ENCODE measurements at places on chromosomes 6 and 20.
A peak's percentile ranks its signal among the peaks of the same experiment; 100 is the strongest.

DNA sequence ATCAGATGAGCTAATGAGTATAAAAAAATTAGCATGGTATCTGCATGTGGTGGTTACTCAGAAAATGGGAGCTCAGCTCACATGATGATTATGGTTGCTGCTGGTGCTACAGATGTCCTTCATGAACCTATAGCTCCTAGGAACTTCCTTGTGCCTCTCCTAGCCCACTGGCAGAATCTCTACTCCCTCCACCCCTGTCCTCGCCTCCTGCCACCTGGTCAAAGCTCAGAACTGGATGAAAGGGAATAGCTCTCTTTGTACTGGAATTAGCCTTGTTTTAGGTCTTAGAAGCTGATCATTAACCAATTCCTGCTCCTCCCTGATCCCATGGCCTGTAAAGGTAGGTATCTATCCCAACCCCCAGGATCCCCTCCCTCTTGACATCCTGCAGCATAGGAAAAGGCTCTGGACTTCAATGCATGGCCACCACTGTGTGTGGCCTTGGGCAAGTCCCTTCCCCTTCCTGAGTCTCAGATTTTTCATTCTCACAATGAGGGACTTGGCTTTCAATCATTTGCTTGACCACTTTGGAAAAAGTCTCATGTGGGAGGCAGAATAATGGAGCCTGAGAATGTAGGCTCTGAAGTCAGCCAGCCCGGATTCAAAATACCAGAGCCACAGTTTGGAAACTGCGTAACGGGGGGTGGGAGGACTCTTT is 43.9 kb downstream of the SLC13A3 start:
- no peak for DNase-seq

- no peak for DNase-seq
Observed at GRCh38 chr20:19729672-19730071, 28.4 kb upstream of the RIN2 start.

DNA sequence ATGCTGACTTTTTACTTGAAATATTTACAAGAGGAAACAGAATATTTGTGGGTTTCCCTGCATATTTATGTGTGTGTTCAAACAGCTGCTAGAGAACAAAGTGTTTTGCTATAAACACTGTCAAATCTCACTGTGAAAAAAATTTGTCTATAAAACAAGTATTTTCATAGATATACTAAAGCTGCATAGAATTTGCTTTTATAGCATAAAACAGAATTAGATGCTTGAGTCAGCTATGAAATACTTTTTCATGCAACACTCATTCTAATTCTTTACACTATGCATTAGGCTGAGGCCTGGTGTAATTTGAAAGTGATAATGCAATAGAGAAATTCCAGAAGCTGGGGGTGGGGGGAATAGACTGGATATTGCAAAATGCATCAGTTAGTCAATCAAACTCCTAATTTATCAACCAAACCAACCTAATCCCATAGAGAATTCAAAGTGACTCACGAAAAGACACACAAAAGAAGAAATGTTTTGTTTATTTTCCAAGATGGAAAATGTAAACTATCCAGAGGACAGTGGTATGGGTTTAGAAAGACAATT is 148.2 kb downstream of the LAMA2 start:
- peak; percentile 20 for DNase-seq

DNA sequence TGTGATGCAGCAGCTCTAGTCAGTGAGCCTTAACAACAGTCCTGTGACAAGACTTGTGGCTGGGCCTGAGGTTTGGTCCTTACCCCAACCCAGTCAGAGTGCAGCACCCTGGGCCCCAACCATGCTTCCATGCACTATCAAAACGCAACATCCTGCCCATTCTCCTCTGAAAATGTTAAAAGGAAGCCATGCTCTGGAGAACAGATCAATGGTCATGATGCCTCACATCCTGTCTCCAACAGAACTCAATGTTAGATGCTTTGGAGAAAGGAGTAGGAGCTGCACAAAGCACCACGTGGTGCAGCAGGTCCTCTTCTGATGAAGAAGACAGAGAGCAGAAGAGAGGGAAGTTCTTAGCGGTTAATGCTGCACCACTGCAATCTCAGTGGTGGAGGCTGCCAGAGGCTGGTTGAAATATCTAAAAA is 41.9 kb downstream of the TRAM2 start:
- no peak for DNase-seq

DNA sequence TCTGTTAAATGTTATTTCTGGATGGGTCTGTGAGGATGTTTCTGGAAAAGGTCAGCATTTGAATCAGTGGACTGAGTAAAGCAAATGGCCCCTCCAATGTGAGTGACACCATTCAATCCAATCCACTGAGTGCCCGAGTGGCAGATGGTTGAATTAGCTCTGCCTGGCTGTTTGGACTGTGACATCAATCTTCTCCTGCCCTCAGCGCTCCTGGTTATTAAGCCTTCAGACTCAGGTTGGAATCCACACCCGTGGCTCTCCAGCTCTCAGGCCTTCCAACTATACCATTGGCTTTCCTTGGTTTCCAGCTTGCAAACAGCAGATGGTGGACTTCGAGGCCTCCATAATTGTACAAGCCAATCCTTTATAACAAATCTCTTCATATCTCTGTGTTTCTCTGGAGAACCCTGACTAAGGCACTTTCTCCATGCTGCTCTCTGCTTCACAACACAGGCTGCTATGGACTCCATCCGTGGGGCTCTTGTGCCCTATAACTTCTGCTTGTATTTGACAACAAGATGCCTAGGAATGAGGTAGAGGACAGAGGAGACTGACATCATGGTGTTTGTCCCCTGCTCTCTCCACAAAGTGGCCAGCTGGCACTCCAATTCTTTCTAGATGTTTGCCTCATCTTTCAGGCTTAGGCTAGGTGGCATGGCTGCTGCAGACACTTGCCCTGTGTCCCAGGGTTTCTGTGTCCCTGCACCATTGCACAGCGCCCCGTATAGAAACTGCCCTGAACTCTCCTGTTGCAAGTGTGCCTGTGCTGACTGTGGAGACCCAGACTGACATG is 4.8 kb upstream of the CSTL1 start:
- DNase-seq = no peak

GRCh38 chr6:18397701-18398100 is 10.6 kb downstream of the RNF144B start:
- DNase-seq = no peak

DNA sequence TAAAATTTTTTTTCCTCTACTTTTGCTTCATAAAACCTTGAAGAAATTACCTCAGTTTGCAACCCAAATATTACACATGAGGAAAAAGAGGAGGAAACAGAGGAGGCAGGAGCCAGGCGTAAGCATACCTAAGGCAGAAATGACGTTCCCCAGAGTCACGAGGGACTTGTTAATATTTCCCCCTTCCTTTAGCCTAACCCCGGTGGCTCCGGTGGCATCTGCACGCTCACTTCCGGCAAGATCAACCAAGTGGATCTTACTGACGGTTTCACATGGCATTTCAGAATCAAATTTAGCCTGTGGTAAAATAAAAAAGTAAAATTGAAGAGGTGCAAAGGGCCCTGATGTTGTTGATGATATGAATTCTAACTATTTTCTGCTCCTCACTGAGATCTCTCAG is 67.4 kb downstream of the KIF16B start:
- no peak for DNase-seq

- DNase-seq = peak; percentile 37
Observed at GRCh38 chr20:17431621-17432364, 99.4 kb downstream of the BFSP1 start.

DNA sequence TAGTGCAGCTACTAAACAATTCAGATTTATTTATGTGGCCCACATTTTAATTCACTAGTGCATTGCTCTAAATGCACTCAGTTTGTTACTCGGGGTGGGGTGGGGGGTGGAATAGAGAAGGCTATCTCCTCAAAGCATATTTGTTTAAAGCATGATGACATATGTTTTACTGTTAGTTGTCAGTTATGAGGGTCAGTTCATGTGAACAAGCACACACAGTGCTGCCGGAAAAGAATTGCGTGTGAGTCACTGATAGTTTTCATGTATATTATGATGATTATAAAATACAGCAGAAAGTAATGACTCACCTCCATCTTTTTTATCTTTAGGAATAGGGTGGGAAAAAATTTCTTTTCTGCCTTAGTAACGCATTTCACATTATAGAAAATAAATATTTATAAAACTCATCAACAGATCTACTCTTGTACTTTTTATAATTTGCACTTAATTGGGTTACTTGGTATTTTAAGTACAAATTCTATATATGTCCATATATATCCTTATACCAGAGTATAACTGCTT is 42.2 kb upstream of the STXBP5 start:
- no peak for DNase-seq

GRCh38 chr6:79600812-79601609 is 30.1 kb upstream of the SH3BGRL2 start:
- DNase-seq = peak; percentile 23

DNA sequence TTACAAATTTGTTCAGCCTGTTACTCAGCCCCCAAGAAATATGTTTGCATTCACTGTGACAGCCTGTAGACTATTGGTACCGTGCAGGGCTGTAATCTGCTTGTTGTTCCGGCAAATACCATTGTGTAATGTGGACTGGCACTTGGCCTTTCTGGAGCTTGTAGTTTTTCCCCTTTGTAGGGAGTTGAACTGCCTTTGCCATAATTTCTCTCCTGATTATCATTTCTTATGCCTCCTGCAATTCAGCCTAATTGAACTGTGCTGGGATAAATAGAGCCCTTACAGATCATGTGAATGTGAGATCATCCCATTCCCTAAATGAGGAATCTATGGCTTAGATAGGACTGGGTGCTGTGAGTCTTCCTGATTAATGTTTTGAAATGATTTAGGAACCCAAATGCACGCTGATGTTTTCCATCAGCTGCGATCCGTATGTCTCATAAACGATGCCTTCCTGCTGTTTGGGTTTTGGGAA is 185.1 kb downstream of the JARID2 start:
- DNase-seq = peak; percentile 35

DNA sequence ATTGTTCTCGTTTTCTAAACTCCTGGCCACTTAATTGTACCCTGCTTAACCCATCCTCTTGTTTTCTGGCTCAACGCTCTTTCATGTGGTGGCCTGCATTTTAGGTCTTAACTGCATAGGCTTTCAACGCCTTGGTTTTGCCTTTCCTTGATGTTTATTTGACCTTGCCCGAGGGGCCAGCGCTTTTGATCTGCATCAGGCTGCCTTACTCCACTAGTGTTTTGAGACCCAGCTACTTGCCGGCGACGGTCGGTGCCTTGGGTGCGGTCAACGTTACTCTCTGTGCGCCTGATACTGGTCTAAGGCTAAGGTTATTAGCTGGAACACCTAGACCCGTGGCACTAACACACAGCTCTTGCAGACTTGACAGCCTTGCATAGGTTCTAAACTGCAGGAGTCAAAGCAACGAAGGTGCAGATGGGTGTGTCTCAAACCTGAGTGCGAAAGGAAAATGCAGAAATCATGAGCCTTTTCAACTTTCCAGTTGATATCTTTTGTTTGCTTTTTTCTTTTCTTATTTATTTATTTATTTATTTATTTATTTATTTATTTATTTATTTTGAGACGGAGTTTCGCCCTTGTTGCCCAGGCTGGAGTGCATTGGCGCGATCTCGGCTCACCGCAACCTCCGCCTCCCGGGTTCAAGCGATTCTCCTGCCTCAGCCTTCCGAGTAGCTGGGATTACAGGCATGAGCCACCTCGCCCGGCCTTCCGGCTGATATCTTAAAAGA is 138.8 kb downstream of the HFE start:
- DNase-seq = no peak

GRCh38 chr6:73747289-73747688 is 51.3 kb downstream of the CD109 start:
- peak; percentile 15 for DNase-seq

DNA sequence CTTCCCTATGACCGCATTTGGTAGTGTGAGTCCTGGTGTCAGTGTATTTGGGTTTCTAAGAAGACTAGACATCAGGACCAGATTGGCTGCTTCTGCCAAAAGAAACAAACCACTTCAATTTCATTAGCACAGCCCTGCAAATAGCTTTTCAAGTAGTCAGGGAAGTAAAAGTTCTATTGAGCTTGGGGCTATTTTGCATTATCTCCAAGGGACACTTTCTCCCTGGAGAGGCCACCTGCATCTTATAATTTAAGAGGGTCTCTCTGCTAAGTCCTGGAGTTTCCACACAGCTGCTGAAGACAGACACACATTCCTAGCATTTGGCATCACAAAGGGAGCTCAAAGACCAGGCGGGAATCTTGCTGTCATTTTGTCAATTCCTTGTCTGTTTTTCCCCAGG is 141.2 kb downstream of the BMP2 start:
- DNase-seq = no peak

GRCh38 chr20:43252761-43253160 is 63.1 kb upstream of the PTPRT start:
- no peak for DNase-seq

DNA sequence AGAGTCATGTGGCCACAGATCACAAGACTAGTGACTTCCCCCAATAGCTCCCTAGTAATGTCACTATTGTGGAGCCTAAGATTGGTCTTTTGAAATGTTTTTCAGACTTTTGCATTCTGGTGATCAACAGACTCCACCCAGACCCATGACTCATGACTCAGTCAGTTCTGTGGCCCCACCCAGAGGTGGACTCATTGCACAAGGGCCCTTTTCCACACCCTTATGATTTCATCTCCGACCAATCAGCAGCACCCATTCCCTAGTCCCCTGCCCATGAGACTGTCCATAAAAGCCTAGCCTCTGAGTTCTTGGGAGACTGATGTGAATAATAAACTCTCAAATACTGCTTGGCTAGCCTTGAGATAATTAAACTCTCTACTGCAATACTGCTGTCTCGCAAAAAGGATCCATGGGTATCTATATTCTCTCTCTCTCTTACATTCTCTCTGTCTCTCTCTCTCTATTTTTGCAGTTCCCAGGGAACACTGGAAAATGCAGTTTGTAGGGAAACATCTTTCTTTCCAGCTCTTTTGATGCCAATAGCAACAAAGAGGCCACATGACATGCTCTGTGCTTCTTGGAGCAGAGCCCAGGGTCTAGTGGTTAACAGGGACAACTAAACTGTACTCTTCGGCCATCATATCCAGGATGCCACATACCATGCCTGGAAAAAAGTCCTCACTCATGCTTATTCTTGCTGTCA is 71.3 kb upstream of the IYD start:
- DNase-seq = no peak

DNA sequence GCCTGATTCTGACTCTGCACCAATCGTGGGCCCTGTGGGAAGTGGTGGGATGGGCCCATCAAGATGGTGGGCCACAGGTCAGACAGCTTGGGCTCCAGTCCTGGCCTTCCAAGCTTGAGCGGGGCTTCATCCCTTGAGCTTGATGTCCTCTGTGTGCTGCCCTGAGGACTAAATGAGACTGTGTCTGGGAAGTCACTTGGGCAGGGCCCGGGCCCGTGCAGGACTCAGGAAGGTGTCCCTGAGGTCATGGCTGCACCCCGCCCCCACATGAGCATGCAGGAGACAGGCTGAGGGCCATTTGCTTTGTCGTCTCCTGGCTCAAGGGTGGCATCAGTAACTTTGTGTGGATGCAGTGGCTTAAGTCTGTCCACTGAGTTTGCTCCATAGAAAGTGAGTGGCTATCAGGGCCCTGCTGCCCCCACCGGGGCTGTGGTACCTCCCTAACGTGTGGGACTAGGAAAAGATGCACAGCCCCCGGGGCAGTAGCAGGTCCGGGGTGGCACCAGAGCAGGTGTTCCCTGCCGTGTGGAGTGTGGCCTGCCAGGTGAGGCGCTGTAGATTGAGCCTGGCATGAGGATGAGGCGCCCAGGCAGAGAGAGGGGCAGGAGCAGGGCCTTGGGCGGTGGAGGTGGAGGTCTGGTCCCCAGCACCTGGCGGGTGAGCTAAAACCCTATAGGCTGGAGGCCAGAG is 298.6 kb downstream of the TAF4 start:
- no peak for DNase-seq

- DNase-seq = no peak
Observed at GRCh38 chr20:34016736-34017135, 23.0 kb downstream of the RALY start.
